ENCODE measurements at places on chromosomes 13 and 19. TPM values are rescaled to one million over a fixed set of nuclear protein-coding genes. Genes with fewer than 3 reads are reported as not detected.

- no peak for DNase-seq
Observed at GRCh38 chr13:113252516-113253095, 43.2 kb downstream of the CUL4A start.

DNA sequence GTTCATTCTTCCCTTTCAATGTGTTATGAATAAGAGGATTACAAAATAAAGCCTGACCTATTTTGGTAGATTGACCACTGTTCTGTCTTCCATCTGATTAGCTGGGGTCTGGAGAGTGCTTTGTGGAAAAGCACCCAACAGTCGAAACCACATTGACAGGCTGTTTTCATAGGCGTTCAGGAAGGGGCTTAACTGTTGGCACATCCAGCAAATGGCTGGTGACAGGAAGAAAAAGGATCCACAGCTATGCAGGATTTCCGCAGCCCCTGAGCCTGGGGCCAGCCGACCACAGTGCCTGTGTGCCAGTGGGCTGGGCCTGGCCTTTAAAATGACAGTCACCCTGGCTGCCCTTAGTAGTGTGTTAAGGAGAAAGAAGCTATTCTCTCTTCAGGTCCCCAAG lies 113.3 kb downstream of the SIPA1L3 start:
- no peak for DNase-seq

GRCh38 chr19:18464646-18465045 lies 26.7 kb upstream of the ISYNA1 start:
- DNase-seq, result no peak

- no peak for DNase-seq
Observed at GRCh38 chr19:17909003-17909732, 23.6 kb upstream of the CCDC124 start.

- DNase-seq, result no peak
Observed at GRCh38 chr13:91516799-91517198, 118.4 kb downstream of the GPC5 start.

GRCh38 chr13:32530841-32531253 lies 7.7 kb downstream of the N4BP2L2 start:
- DNase-seq, result no peak

DNA sequence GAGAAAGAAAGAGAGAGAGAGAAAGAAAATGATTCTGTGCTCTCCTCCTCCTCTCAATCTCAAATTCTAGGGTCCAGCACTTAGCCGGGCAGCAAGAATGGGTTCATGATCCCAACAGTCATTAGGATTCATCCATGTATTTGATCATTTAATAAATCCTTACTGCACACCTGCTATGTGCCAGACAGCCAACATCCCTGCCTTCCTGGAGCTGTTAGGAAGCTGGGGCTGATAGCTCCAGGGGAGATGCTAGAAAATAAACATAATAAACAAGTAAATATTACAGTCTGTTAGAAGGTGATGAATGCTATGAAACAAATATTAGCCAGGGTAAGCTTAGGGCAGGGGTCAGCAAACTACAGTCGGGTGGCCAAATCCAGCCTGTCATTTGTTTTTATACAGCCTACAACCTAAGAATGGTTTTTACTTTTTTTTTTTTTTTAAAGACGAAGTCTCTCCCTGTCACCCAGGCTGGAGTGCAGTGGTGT lies 9.9 kb upstream of the ACP7 start:
- DNase-seq, result no peak

GRCh38 chr13:32098272-32098671 lies 66.7 kb downstream of the FRY start:
- peak; percentile 6 for DNase-seq

GRCh38 chr13:112796190-112796915 lies 106.5 kb downstream of the ATP11A start:
- DNase-seq, result no peak

- no peak for DNase-seq
Observed at GRCh38 chr19:30552593-30552992, 180.4 kb downstream of the ZNF536 start.

DNA sequence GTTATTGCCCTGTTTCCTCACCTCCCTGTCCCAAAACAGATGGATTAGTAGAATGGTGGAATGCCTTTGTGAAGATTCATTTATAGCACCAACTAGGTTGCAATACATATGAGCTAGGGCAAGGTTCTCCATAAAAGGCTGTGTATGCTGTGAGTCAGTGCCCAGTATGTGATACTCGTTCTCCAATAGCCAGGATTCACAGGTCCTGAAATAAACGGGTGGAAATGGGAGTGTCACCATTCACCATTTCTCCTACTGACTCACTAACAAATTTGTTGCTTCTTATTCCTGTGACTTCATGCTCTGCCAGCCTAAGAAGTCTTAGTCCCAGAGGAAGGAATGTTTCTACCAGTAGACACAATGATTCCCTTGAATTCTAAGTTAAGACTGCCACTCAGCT lies 1745.4 kb downstream of the SLITRK1 start:
- DNase-seq, result no peak

DNA sequence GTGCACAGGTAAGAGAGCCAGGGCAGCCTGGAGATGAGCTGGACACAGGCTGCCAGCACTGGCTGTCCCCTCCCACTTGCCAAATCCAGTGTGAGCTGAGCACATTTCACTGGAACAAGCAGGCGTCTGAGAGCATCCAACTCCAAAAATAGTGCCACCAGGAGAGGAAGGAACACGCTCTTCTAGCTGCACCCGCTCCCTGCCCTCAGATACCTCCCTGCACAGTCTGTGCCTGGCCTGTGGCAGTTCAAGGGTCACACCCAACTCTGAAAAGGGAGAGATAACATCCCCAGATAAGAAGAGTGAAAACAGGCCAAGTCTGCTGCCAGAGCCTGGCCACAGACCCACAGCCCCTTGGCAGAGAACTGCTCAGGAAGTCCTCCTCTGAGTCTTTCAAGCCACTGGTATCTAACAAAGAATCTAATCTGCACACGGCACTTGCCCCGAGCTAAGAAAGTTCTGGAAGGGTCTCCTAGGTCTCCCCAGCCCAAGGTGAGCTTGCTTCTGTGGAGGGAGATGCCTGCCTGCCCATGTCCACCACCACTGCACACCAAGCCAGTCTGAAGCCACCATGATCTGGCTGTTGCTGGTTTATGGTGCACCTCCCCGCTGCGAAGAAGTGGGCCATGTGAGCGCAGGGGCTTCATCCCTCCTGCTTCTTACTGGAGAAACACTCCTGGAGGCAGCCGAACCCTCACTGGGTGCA lies 14.7 kb downstream of the ELL start:
- DNase-seq, result peak; percentile 31

DNA sequence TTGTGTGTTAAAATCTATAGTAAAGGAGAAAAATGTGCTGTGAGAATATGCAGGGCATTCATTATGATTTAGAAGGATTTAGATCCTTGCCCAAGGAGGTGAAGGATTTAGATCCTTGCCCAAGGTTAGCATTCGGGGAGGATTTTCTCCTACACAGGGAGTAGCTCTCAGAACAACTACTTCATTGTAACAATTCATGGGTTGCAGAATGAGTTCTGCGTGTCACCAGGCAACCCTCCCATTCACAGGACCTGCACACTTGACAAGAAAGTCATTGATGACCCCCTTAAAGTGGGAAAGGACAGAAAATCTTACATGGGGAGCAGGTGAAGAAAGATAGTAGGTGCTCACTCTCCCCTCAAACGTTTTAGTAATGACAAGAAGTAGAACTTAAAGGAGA lies 167.1 kb upstream of the MAB21L1 start:
- no peak for DNase-seq

GRCh38 chr19:1360126-1360817 lies 23.4 kb upstream of the NDUFS7 start:
- no peak for DNase-seq

- no peak for DNase-seq
Observed at GRCh38 chr13:101624210-101624922, 171.9 kb downstream of the ITGBL1 start.

DNA sequence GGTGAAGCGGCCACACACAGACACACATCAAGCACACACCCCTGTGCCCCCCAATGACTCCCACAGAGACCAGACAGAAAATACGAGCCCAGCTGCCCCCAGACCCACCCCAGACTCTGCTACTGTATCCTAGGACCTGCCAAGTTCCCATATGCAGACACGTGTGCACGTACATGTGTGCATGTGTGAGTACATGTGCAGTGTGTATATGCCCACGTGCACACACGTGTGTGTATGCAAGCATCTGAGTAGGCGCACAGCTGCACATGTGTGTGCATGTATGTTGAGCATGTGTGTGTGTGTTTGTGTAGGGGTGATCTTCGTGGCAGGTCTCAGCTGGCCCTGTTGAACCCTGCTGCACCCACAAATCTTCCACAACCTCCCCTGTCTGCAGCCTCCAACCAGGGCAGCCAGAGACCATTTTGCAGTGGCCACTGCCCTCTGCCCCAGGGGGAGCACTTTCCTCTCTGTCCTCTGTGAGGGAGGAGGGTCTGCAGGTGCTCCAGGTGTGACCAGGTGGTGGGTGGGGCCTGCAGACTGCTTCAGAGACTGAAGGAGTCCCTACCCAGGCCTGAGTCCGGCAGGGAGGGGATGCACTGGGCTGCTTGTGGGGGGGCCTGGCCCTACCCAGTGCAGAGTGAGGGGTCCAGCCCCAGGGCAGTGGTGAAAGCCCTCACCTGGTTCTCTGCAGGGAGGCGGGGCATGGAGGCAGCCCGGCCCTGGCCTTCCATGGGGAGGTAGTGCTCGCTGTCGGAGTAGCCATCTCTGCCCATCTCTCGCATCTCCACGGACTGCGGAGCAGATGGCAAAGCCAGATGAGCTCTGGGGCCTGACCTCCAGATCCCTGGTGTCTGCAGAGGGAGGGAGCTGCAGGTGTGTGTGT lies 61.5 kb downstream of the IER2 start:
- no peak for DNase-seq

DNA sequence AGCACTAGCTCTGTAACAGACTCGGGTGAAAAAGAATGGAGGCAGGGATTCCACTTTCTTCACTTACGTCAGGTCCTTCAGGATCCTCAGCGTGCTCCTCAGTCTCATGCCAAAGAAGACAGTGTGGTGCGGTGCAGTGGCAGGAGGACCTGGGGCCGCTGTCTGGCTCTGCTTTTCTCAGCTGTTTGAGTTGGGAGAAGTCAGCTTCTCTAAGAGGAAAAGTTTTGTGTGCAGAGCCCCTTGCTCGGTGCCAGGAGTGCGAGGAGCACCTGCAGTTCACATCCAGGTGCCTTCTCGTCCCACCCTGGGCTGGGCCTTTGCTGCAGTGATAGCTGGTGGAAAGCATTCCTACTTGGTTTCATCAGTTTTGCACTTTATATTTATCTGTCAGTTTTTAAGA lies 77.9 kb upstream of the TEX29 start:
- DNase-seq, result no peak

DNA sequence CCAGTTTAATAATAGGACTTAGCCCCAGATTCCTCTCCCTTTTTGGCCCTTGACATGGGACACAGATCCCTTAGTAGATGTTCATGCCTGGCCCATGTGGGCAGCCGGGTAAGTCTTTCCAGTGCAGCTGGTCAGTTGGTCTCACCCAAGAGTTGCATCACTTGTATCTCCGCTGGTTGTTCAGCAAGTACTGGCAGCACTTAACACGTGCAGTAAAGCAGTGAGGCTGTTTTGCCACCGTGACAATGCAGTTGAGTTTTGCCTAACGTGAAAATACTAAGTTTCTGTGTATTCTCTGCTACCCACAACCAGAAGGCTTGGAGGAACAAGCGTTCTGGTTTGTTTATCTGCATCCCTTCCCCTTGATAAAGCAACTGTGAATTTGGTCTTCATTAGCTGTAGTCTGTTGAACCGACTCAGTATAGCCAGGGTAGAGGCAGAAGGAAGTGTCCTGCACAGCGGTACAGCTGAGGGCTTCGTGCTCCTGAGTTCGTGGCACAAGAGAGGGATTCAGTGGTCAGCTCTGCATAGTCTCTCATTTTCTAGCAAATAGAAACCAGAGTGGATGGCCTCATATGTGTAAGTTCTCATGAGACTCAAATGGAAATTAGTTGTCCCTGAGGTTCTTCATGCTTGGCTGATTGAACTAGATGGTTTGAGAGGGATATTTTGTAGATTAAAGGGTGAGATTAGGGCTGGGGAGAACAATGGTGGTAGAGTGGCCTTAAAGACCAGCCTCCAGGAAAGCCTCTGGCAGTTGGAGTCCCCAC lies 50.3 kb downstream of the ARHGEF7 start:
- DNase-seq, result no peak

- no peak for DNase-seq
Observed at GRCh38 chr13:97568850-97569249, 134.9 kb downstream of the RAP2A start.

DNA sequence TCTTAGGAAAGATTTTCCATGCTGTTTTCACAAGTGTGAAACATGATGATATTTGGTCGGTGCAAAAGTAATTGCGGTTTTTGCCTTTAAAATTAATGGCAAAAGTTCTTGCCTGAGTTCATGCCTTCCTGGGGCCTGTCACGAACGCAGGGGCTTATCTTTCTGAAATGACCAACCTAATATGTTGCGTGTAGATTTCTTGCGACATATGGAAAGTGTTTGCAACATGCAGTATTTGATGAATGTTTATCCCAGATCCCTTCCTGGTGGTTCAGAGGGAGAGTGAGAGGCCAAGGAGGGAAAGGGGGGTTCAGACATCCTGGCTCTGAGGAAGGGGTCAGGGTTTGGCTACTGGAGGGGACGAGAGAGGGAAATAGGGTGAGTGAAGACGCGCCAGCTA lies 72.0 kb downstream of the TEX29 start:
- no peak for DNase-seq

GRCh38 chr13:84917252-84917878 lies 881.9 kb downstream of the SLITRK6 start:
- DNase-seq, result no peak

The ZFP82 gene
- total RNA-seq, result 8.8 TPM

The ZNF296 gene
- 4.8 TPM for total RNA-seq

The C19orf33 gene
- not detected for total RNA-seq

The KLK15 gene
- not detected for total RNA-seq

The IFNL1 gene
- 0.50 TPM for total RNA-seq

The HOOK2 gene
- 20.4 TPM for total RNA-seq

The GPI gene
- total RNA-seq, result 839 TPM

The CYP4F22 gene
- 0.54 TPM for total RNA-seq

The FGF9 gene
- not detected for total RNA-seq
